ENCODE measurements at places on chromosomes 12 and 14.

DNA sequence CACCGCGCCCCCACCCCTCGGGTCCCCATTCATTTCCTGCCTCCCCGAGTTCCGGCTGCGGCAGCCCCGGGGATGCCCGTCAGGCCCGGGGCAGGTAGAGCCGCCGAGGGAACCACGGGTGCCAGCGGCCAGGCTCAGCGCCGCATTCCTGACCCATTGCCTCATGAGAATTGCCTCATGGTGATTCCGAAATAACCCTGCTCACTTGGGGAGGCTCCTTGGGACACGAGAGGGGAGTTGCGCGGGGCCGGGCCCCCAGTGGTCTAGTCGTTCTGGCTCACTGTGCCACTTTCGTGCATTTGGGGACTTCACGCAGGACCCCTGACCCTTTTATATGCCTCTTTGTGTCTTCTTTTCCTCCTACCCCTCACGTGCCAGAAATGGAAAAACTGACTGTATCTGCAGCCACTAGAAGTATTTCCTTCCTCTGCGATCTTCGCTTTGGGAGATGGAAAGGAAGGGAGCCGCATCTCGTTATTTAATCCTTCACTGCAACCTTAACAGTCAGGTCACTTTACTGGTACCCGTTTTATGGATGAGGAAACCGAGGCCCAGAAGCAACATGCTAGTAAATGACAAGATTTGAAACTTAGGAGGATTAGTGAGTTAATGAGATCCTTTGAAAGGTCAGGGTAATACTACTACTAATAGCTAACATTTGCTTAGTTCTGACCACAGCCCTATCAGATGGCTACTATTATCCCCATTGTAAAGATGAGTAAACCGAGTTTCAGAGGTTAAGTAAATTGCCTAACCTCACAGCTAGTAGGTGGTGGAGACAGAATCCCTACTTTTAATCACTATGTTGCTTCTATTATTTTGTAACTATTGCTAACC lies 768 bp downstream of the PTPN11 start:
- peak; percentile 78 for DNase-seq

GRCh38 chr12:52024845-52025230 lies 18.1 kb downstream of the TAMALIN start:
- DNase-seq: no peak

GRCh38 chr12:106345746-106346145 lies 11.8 kb upstream of the POLR3B start:
- peak; percentile 49 for DNase-seq

- peak; percentile 7 for DNase-seq
Observed at GRCh38 chr14:56414236-56414635, 165.4 kb upstream of the TMEM260 start.

DNA sequence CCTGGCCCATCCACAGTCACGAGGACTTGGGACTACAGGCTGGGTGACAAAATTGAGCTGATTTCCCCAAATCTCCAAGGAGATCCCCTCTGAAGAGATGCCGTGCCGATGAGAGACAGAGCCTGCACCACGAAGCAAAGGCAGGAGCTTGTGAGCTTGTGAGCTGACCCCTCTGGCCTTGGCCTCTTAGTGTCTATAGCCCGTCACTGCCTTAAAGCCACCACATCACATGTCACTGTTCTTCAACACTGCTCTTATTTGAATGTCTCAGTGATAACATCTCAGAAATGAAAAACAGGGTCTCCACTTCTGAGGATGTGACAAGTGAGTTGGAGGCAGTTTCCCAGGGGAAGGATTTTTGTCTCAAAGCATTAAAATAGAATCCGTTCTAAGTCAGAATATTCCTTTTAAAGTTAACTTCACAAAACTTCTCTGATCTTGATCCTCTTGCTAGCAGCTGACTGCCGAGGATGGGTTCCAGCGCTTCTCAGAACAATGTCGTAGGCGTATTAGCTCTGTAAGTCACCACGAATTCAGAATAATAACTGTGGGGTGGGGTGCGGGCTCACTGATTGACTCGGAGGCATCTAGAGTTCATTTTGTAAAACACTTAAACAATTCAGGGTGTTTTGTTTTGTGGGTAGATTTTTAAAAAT lies 37.5 kb downstream of the CHST11 start:
- DNase-seq: peak; percentile 87

DNA sequence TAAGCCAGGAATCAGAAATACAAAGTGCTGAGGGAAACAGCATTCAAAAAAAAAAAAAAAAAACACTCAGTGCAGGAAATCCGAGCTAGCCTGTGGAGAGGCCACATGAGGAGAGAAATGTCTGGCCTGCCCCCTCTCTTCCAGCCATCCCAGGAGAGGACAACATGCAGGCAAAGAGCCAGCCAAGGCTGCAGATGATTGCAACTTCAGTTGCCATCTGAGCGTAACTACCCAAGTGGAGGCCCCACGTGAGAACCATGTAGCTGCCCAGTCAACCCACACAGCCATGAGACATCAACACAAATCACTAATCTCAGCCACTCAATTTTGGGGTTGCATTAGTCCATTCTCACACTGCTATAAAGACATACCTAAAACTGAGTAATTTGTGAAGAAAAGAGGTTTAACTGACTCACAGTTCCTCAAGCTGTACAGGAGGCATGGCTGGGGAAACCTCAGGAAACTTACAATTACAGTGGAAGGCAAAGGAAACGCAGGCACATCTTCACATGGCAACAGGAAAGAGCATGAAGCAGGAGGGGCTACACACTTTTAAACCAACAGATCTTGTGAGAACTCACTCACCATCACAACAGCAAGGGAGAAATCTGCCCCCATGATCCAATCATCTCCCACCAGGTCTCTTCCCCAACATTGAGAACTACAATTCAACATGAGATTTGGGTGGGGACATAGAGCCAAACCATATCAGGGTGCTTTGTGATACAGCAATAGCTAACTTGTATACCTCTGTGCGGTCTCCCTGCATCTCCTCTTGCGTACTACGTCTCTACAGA lies 161.1 kb downstream of the PIWIL1 start:
- no peak for DNase-seq

DNA sequence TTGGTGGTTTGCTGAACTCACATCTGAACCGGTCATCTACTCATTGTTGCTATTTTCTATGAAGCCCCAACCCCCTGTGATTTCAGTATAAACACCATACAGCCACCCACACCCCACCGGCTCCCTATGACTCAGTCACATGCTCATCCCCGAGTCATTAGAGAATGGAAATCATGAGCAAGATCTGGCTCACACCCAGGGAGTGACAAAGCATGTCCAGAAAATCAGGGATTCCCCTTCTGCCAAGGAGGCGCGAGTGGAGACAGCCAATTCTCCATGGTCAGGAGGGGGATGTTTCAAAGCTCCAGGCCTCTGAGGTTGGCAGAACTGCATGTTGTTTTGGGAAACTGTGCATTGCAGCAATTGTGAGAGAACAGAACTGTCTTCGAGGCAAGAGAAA lies 657.5 kb upstream of the TBX3 start:
- peak; percentile 100 for DNase-seq

- peak; percentile 82 for DNase-seq
Observed at GRCh38 chr12:31651893-31652521, 7.5 kb upstream of the ETFBKMT start.

DNA sequence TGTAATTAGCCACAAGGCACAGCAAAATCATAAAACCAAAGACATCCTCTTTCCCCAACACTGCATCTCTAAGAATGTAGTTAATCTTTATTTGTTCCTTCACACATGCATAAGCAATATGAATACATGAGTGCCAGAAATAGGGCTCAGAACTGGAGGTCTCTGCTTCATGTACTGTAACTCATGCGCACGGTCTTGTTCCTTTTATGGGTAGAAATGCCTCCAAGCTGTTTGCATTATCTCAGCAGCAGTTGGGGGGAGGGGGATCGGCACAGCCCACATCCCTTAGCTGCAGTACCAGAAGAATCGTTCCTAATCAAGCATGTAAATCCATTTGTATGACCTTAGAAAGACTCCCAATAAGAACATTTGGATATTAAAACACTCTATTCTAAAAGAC lies 20.0 kb downstream of the RHOJ start:
- DNase-seq: no peak

DNA sequence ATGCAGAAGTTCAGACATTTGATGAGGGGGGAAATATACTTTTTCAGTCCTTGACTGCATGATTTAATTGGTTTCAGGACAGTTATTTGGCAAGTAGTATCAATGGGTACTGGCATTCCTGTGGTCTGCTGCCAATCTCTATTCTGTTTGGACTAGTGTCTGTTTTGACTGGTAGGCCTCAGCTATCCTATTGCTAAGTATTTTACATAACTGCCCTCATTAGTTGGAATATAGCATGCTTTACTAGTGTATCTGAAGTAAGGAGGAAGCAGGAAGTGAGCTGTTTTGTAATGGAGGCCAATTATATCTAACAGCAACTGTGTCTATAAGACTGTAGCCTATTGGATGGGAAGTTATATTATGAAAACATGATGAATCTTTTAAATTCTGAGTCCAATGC lies 104.3 kb downstream of the FLRT2 start:
- DNase-seq: peak; percentile 5

- DNase-seq: no peak
Observed at GRCh38 chr12:122082621-122083356, 4.2 kb downstream of the MLXIP start.

DNA sequence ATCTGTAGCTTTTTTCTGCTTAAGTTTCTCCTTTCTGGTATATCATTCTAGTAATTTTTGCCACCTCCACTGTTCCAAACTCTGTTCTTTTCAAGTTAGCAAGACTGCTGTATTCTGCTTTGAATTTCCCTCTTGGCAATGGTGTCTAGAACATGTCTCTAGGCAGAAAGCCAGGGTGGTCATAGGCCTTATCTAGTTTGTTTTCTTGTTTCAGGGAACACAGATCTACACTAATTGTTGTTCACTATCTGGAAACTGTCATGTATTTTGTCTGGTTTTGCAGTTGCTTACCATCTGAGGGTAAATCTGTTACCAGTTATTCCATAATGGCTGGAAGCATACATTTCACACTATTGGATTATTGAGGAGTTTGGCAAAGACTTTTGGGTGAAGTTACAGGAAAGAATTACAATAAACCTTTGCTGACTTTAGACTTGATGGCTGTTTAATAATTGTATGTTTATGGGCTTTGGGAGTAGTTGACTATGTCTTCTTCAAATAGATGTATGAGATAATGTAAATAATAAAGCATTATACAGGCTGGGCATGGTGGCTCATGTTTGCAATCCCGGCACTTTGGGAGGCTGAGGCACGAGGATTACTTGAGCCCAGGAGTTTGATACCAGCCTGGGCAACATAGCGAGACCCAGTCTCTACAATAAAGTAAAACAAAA lies 41.4 kb downstream of the FUT8 start:
- DNase-seq: no peak

GRCh38 chr14:92505826-92506225 lies 7.8 kb upstream of the RIN3 start:
- no peak for DNase-seq

DNA sequence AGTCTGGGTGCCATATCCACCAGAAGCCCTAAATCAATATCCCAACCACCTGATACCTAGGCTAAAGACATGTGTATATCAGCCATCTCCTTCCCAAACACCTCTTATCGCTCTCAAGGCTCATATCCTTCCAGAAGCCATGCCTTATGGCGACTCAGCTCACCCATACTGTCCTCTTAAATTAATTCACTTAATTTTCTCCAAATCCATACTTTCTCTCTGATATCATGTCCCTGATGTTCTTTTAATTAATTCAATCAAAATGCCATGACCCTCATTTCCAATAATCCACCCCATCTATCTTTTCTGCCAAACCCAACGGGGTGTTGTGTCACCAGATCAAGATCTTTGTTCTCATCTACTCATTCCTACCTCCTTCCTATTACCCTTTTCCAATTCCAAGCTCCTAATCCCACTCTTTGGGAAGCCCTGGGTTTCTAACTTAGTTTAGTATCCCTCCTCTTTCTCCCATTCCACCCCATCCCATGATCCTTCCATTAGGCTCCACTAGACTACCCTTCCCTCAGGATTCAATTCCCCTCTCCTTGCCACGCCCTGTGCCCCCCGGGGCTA lies 723 bp downstream of the ATF7 start:
- no peak for DNase-seq

GRCh38 chr14:22882529-22883172 lies 371 bp upstream of the REM2 start:
- DNase-seq: peak; percentile 34

DNA sequence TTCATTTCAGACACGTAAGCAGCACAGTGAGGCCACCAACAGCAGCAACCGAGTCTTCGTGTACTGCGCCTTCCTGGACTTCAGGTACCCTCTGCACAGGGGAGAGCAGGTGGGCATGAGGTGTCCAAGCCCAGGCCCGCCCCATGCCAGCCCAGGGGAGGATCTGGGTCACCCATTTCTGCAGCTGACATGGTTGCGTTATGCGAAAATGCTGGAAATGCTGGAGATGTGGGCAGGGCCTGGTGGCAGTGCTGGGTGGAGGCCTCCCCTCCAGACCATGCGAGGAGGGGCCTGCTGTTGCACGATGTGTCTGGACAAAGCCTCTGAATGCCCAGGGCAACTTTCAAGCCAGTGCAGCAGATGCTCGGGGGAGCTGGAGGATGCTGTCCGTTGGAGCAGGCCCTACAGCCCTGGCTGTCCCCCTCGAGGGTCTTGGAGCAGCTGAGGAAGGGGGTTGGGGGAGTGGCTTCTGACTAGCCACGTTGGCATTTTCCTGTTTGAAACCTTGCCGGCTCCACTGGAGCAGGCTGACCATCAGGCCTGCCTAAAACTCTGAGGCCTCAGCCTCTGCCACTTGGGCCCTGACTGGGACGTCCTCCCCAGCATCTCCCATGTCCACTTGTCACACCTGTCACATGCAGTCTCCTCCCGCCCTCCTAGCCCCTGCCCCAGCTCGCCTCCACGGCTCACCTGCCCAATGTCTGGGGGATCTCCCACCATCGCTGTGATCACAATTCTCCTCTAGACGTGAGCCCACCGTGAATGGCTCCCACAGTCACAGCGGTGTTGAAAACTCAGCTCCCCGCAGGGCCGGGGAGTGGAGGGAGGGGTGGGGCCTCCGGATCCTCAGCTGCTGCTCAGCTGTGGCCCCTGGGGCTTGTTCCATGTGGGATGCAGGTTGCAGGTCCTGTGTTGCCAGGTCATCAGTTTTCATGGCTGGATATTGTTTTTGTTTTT lies 123.4 kb downstream of the ADGRD1 start:
- DNase-seq: no peak

GRCh38 chr12:25591144-25591543 lies 38.1 kb upstream of the LMNTD1 start:
- peak; percentile 26 for DNase-seq

- DNase-seq: no peak
Observed at GRCh38 chr12:1473418-1473817, 121.0 kb downstream of the FBXL14 start.

DNA sequence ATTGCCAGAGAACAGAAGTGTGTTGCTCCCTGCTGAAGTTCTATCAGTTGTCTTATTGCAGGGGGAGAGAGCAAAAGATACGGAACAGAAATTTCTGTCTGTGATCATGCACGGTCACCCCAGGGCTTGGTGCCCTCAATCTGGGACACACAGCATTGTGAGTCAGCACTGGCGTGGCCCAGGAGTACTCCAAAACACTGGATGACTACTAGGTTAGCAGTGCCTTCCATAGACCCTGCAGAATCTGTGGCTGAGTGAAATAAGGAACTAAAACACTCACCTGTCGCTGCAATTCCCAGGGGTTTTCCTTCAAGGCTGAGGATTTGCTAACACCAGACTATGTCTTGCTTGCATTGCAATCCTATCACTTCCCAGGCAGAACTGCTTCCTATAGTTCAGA lies 165.5 kb downstream of the ANO6 start:
- peak; percentile 30 for DNase-seq
